ENCODE measurements at places on chromosomes 3 and 15.

GRCh38 chr3:36597422-36597821 is 166.9 kb downstream of the DCLK3 start:
- no peak for DNase-seq

DNA sequence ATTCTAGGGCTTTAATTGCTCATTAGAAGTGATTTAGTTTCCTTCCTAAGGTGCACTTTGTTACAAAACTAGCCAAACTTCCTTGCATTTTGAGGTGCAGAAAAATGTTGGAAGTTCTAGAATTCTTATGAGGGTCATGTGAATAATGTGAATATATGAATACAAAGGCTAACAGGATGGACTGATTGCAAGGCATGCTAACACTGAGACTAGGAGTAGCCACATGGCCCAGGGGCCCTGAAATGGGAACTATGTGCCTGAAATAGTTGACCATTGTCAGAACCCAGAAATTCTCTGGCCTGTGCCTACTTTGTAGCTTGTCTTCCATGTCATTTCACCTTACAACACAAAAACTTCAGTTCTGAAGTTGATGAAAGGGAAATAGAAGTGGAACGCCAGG is 10.8 kb downstream of the ASB7 start:
- DNase-seq = no peak

- DNase-seq = no peak
Observed at GRCh38 chr3:61030469-61031035, 220.7 kb downstream of the FHIT start.

DNA sequence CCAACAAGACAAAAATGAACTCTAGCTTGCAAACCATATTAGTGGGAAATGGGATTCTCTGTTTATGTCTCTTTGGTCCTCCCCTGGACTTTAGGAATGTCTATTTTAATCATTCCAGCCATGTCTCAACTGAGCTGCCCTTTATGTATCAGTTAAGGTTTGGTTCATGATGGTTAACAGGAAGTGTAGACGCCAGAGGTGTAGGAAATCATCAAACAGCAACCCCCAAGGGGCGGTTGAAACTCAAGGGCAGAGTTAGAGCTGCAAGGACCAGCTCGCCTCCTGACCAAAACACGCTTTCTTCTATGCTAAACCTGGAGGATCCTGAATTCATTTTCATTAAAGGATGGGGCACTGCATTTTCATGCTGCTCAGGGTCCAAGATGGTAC is 53.7 kb upstream of the HEG1 start:
- DNase-seq = no peak

DNA sequence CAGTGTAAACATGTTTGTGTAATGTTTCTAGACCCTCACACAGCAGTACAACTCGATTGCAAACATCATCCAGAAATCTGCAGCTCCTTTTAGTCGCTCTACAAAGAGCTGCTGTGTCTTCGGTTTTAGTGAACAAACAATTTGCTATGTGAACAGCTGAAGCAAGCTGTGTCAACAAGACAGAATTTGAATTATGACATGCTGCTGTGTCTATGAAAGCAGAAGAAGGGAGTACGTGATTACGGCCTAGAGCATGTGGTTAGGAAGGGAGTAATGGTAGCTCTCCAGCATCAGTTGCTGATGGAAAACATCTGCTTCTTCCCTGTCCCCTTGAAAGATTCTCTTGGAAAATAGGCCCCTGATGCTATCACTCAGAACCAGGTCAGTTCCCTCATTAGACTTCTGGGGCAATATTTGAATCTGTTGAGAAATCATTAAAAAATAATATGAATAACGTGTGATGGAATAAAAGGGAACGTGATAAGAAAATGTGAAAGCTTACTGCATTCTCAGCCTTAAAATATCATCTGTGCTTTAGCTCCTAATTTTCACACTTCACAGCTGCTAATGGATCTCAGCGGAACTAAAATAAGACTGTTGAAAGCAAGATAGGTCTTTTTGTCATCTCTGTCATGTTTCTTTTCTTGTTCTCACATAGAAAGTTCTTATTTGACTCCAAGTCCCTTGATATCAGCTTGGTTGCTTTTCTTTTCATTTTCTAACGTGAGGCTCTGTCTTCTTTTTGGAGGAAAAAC is 891.5 kb downstream of the ROBO2 start:
- DNase-seq = no peak

GRCh38 chr3:168088106-168088720 is 7.5 kb downstream of the GOLIM4 start:
- DNase-seq = no peak

- no peak for DNase-seq
Observed at GRCh38 chr3:15513116-15513515, 8.4 kb downstream of the COLQ start.

- no peak for DNase-seq
Observed at GRCh38 chr3:146895026-146895749, 290.0 kb upstream of the PLSCR5 start.

- DNase-seq = no peak
Observed at GRCh38 chr3:12990306-12990705, 82.9 kb downstream of the IQSEC1 start.

GRCh38 chr3:166444756-166445155 is 607.5 kb upstream of the BCHE start:
- no peak for DNase-seq

DNA sequence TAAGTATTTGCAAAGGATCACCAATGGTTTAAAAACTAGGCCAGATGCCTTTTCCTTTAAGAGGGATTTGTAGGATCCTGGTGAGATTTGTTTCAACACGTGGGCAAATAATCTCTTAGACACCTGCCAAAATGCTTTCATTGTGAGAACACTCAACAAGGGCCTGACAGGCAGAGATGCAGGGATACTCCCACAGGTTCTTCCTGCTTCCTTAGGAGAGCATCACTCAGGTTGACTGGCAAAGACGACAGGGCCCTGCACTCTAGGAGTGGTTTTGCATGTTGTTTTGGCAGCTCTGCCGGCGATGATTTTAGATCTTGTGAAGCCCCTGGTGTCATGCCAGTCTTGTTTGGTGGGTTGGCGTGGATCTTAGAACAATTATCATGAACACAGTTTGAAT is 184.5 kb downstream of the NR1D2 start:
- no peak for DNase-seq

DNA sequence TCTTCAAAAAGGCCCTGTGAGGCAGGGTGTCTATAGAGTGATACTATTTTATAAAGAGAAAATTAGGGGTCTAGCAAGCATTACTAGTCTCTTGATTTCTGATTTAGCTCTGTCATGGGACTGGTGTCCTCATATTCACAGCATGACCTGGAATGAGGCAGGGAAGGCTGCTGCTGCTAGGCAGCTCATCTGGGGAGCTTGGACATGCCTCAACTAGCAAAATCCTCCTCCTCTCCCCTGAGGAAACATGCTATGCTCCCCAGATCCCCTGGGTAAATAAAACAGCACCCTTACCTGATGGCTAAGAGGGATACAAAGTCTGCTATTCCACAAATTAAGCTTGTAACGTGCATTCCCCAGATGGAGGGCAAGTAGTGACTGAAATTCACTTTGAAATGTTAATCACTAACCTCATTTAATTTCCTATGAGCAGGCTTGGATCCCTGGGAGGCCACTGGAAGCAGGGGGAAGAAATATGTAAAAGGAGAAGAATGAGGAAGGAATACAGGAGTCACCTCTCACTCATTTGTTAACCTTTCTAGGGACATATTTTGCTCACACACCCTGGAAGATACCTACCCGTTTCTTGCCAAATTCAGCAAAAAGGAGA is 709.4 kb downstream of the SQOR start:
- no peak for DNase-seq

GRCh38 chr15:31157644-31158069 is 56.1 kb upstream of the TRPM1 start:
- no peak for DNase-seq

- DNase-seq = no peak
Observed at GRCh38 chr3:18853269-18853668, 295.0 kb upstream of the KCNH8 start.

GRCh38 chr15:38062696-38063095 is 128.3 kb downstream of the TMCO5A start:
- DNase-seq = no peak

GRCh38 chr3:47016934-47017435 is 37.5 kb downstream of the NBEAL2 start:
- no peak for DNase-seq

DNA sequence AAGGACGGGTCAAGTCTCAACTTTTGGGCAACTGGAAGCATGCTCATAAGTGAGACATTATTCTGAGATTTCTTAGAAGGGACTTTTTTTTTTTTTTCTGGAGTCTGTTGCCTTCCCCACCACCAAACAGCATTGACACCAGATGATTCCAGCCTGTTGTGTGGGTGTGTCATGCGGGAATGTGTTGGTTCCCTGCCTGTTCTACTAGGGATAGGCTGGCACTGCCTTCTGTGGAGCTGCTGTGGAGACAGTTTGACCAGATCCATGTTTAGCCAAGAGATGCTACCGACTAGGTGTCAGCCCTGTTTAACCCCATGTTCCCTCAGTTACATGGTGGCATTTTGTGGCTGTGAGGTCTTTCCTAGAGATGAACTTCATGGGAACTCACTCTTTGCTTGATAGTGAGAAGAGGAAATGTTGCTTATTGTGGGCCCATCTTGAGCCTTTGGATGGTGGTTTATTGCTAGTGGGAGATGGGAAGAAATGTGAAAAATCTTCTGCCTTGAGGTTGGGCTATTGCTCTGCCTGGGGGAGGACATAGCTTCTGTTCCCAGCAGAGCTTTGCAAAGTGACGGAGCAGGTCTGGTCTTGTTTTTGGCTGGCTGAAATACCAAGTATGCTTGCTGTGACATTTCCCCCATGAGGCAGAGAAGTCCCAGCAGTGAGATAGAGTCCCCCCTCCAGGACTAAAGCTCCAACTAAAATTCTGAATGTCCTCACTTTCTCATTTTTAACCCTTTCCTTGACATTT is 31.3 kb downstream of the TRAK1 start:
- no peak for DNase-seq

GRCh38 chr15:77393471-77393840 is 26.4 kb downstream of the PEAK1 start:
- no peak for DNase-seq

DNA sequence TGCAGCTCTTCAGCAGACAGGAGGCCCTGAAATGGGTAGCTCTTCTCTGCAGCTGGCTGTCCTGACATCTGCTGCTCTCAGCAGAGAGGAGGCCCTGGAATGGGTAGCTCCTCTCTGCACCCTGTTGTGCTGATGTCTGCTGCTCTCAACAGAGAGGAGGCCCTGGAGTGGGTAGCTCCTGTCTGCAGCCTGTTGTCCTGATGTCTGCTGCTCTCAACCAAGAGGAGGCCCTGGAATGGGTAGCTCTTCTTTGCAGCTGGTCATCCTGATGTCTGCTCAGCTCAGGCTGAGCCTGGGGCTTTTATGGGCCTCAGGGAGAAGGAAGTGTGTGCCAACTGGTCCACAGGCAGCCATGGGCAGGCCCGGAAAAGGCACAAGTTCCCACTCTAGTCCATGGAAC is 66.6 kb downstream of the PIK3CB start:
- DNase-seq = no peak

DNA sequence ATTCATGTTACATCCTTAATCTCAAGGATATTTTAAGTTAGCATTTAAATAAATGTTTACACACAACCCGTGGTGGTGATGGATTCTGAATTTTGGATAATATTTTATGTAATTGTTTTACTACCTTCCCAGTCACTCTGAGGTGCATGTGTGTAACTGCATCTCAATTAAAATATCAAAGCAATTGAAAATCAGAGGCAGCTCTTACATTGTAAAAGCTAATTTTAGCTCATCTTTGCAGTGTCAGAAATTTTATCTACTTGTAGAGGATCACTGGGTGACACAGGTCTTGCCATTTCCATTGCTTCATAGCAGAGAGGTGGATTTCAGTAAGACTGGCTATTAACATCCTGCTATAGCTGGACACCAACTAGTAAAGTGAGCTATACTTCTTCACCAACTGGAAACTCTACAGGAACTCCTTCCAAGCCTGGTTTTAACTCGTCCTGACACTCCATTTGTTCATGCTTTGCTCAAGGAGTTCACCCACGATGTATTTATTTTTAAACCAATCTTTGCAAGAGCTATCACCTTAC is 19.6 kb upstream of the MITF start:
- no peak for DNase-seq

- DNase-seq = no peak
Observed at GRCh38 chr3:89171687-89172545, 64.5 kb downstream of the EPHA3 start.

DNA sequence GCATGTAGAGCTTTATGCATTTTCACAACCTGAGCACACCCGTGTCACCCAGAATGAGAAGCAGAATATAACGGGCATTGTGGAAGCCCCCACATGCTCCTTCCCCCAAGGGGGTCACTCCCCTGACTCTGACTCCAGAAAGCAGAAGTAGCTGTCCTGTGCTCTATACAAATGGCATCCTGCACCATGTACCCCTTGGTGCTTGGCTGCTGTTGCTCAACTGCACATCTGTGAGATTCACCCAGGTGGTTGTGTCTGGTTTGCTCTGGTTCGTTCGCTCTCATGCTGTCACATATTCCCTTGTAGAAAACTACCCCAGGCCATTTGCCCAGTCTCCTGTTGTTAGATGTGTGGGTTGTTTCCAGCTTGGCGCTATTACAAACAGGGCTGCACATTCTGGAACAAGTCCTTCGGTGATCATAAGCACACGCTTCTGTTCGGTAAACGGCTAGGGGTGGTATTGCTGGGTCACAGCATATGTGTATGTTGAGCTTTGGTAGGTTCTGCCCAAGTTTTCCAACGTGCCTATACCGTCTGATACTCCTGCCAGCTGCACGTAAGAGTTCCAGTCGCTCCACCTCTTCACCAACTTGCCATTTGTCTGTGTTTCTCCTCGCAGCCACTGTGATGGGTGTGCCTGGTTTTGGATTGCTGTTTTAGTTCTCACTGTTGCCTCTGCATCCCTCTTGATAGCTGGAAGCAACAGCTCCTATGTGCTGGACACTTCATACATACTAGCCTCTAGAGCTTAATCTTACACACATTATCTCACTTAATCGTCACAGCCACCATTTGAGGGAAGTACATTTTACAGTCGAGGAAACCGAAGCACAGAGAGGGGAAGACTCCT is 65.4 kb upstream of the SLC6A6 start:
- no peak for DNase-seq

DNA sequence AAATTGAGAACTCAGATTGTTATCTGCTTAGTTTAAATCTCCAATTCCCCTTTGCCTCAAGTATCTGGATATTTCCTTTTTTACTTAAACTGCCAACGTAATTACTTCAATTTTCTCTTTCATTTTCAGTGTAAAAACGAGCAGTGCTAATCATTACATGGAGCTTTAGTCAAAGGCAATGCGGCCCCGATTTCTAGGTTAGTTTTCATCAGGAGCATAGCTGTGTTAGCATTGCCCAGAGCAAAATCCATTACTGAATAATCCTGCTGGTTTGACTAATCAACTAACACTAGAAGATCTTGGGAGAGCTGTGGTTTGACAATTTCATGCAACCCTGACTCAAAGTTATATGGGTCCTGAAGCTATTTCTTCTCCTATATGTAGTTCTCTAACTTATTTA is 46.2 kb downstream of the ZPLD1 start:
- no peak for DNase-seq

DNA sequence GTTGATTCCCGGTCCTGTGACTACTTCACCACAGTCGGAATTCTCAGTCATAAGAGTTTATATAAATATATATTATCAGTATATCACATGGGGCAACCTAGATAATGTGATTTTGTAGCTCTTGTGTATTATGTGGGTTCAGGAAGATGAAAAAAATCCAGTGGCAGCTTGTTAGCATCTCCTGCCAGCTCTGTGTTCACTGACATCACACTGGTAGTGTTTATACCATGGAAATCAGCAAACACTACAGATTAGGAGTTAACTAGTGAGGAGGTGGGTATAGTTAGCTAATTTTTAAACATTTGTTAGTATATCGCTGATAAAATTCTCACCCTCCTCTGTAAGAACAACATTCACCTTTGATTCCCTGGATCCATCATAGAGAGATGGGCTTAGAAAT is 44.5 kb upstream of the KCNMB2 start:
- DNase-seq = no peak
